ENCODE measurements at places on chromosomes 16 and 17.
A peak's percentile ranks its signal among the peaks of the same experiment; 100 is the strongest.

DNA sequence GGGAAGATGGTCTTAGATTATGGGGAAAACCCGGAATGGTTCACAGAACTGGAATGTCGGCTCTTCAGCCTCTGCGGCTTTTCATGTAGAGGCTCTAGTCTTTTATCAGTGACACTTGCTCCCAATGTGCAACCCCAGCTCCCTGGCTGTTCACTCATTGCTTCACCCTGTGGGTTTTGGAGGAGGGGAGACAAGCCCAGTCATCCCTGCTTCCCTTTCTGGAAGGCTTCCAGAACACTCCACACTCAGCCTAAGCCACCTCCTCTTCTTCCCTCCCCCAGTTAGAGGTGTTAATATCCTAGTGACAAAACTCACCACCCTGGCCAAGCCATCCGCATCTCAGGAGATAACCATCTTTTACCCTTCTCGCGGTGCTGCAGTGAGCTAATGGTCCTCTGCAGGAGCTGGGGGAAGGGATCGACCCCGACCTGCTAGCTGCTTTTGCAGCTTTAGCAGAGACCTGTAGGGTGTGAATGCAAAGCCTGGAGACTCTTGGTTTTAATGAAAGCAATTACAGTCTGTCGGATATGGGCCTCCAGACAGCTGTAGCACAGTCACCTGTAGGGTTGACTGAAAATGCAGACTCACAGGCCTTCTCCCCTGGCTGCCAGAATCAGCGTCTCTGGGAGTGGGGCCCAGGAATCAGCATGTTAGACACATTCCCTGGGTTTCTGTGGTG lies 24.3 kb upstream of the LASP1NB start:
- peak; percentile 51 for DNase-seq

DNA sequence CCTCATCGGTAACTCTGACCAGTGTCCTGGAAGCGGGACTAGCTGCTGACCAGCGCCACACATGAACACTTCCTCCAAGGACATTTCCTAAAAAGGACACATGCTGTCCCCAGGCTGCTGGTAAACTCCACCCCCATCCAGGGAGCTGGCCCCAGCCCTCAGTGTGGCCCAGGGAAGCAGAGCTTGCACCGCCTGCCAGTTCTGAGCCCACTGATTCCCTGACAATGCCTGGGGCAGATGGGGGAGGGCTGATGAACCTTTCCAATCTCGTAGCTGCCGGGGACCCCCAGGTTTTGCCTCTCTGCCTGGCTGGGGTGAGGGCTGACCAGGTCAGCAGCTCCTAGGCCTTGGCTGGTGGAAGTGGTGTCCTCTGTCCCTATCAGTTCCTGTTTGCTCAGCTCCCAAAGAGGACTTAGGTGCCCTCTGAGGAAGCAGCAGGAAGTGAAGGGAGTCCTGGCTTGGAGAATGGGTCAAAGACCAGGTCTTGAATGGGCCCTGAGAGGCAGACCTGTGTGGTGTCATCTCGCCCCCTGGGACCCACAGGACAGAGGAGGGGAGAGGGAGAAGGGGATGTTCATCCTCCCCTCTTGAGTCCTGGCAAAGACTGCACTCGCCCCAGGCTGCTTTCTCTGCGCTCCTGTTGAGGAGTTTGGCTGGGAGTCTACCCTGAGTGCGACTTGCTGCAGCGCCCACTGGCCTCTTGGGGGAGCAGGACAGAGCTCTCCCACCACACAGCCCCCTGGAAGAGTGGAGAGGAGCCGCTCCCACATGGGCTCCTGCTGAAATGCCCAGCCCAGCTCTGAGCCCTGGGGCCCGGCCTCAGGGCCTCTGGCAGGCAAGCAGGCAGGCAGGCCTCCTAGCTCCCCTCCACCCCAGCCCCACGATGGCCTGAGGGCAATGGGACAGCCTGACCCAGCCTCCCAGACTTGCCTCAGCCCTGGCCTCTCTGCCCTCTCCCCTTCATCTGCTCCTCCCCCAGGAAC lies 16.8 kb downstream of the PDK2 start:
- peak; percentile 93 for DNase-seq

- no peak for DNase-seq
These were observed 1.4 kb downstream of the PYY start for GRCh38 chr17:43952351-43952723.

DNA sequence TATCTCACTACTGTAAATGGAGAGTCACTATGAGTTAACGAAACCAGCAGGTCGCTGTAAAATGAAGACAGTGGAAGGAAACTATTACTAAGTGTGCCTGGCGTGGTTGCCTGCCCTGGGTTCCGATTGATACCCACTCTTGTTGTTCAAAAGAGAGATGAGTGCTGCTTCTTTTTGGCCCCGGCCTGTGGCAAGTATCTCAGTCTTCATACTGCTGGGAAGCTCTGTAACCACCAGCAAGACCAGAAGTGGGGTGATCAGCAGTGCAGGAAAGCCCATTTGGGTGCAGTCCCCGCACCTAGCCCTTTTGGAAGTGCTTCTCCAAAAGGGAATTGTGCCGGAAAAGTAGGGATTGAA lies 104.5 kb downstream of the SNX29 start:
- DNase-seq, result no peak

GRCh38 chr17:49896222-49896621 lies 48.4 kb upstream of the TAC4 start:
- DNase-seq, result no peak

GRCh38 chr17:62121025-62121730 lies 56.1 kb upstream of the MED13 start:
- DNase-seq, result no peak
